ENCODE measurements at places on chromosomes 6 and 20.
A peak's percentile ranks its signal among the peaks of the same experiment; 100 is the strongest.

DNA sequence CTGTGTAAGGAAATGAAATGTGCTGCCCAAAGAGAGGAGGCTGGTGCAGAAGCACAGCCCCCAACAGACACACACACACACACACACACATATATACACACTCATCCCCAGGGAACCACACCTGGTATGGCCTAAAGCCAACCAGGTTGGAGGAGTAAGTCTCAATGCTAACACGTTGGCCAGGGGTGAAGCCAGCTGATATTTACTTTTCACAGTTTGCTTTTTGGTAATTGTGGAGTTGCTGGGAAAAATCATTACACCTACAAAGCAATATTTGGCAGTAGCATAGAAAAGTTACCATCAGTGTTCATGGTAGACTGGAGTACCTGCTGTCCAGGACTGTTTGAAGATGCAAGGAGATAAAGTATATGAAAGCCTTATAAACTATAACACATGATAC is 50.3 kb upstream of the NAA20 start:
- no peak for DNase-seq

DNA sequence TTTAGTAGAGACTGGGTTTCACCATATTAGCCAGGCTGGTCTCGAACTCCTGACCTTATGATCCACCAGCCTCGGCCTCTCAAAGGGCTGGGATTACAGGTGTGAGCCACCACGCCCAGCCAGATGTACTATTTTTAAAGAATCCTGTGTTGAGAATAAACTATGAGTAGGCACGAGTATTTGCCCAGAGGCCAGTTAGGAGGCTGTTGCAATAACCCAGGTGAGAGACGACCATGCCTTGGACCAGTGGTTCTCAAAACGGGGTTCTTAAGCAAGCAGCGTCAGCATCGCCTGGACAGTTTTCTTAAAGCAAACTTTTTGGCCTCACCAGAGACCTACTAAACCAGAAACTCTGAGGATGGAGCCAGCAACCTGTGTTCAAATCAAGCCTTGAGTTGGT is 258.8 kb downstream of the ZNF217 start:
- no peak for DNase-seq

- DNase-seq, result peak; percentile 41
These were observed 10.7 kb downstream of the TULP4 start for GRCh38 chr6:158322724-158323560.

- DNase-seq, result peak; percentile 27
These were observed 38.7 kb downstream of the TRAF3IP2 start for GRCh38 chr6:111566873-111567517.

DNA sequence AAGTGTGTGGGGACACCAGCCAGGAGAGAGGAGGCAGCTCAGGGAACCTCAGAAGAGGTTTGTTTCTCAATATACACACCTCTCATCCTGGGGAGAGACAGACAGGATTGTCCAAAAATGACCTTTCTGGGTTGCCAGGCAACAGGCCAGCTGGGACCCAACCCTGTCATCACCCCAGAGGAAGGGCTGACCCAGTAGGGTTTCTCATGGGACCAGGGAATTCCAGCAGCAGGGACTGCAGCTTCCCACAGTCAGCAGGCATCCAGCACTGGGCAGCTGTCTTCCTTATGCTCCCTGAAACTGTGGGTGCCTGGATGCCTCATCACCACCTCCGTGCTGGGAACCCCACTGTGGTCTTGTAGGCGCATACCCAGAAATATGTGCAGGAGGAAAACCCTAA is 1.3 kb downstream of the C20orf202 start:
- no peak for DNase-seq

- peak; percentile 46 for DNase-seq
These were observed 131.3 kb upstream of the GMDS start for GRCh38 chr6:2376429-2377355.

GRCh38 chr6:12968290-12968689 is 251.7 kb downstream of the PHACTR1 start:
- no peak for DNase-seq

GRCh38 chr6:27870291-27870870 is 41.8 kb downstream of the OR2B2 start:
- DNase-seq, result no peak

GRCh38 chr6:154792761-154793160 is 59.5 kb downstream of the SCAF8 start:
- DNase-seq, result peak; percentile 3

DNA sequence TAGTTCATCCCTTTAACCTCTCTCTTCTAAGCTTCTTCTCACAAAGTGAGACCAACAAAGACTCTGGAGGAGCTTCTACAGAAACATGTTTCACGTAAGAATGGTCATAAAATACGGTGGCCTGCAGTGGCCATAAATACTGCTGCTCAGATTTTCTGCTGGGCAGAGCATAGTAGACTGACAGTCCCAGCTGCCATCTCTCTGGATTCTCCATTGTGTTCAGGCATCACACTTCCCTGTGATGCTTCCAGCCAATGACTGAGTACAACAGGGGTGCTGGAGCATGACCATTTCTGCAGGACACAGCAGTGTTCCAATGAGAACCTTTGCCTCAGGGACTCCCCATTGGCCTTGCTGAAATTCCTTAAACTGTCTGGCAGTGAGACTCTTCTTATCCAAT is 392.6 kb downstream of the MMUT start:
- no peak for DNase-seq

DNA sequence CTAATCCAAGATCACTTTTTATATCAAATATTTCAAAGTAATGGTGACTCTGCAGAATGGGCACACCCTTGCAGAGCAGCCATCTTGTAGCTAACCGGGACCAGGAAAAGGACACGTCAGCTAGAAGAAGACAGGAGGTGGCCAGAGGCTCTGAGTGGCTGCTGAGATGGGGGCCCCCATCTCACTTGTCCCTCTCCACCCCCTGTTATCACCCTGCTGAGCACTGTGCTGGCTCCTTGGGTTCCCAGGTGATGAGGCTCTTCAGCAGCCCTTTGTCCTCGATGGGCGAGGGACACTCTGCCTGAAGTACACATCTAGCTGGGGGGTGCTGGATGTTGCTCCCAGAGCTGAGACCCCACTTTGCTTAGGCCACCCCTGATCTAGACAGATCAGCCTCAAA is 126.3 kb downstream of the UST start:
- no peak for DNase-seq

DNA sequence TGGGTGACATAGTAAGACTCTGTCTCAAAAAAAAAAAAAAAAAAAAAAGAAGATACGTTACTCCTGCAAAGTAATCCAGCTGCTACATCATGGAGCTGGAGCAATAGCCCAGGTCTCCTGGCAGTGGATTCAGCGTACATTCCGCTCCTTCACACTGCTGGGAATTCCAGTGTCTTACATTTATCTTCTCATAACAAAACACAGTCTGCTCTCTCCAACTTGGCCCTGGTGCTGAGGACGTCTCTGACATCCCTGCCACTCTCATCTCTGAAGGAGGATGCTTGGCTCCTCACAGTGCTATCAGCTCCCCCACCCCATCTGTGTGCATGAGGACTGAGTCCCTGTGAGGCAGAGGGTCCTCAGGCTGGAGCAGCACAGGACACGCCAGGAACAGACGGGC is 529.8 kb downstream of the CD83 start:
- no peak for DNase-seq

- no peak for DNase-seq
These were observed 21.6 kb downstream of the LY86 start for GRCh38 chr6:6610031-6610591.

DNA sequence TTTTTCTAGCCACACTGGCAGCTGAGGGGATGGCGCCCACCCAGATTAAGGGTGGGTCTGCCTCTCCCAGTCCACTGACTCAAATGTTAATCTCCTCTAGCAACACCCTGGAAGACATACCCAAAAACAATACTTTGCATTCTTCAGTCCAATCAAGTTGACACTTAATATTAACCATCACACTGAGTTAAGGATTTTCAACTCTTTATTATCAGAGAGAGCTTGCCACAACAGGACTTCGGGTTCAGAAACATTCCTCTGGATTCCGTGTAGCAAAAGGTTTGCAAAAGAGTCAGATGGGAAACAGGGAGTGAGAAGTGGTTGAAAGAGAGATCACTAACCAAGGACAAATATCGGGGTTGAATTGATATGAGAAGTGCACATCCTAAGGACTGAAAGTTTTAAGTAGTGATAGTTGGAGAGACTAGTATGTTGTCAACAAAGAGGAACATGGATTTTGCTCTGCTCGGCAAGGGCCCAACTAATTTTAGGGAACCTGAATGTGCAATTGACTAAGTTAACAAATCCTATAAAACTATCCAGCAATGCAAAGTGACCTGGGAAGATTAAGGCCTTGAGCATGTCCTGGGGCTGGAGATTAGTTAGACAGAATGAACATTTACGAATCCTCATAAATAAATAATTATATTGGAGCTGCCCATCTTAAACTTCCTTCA is 137.0 kb upstream of the TENT5A start:
- DNase-seq, result no peak

DNA sequence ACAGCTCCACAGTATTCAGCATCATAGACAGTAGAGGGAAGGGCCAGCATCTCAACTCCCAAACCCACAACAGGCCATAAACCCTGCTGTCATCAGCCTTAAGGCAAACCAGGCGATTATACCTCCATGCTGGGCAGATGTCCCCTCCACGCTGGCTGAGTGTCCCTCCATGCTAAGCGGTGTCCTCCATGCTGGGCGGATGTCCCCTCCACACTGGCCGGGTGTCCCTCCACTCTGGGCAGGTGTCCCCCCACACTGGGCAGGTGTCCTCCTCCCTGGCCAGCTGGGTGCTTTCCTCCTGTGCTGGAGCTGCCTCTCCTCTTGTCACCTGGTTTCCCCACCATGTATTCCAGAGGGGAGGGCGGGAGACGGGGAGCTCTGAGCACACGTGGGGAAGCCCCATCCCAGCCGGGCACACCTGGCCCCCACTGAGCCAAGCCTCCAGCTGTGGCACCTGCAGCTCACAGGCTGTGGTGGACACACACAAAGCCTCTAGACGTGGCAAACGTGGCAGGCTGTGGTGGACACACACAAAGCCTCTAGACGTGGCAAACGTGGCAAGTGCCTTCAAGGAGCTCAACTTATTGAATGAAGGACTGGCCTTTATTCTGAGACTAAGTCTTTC is 197.1 kb downstream of the TAF4 start:
- DNase-seq, result no peak

DNA sequence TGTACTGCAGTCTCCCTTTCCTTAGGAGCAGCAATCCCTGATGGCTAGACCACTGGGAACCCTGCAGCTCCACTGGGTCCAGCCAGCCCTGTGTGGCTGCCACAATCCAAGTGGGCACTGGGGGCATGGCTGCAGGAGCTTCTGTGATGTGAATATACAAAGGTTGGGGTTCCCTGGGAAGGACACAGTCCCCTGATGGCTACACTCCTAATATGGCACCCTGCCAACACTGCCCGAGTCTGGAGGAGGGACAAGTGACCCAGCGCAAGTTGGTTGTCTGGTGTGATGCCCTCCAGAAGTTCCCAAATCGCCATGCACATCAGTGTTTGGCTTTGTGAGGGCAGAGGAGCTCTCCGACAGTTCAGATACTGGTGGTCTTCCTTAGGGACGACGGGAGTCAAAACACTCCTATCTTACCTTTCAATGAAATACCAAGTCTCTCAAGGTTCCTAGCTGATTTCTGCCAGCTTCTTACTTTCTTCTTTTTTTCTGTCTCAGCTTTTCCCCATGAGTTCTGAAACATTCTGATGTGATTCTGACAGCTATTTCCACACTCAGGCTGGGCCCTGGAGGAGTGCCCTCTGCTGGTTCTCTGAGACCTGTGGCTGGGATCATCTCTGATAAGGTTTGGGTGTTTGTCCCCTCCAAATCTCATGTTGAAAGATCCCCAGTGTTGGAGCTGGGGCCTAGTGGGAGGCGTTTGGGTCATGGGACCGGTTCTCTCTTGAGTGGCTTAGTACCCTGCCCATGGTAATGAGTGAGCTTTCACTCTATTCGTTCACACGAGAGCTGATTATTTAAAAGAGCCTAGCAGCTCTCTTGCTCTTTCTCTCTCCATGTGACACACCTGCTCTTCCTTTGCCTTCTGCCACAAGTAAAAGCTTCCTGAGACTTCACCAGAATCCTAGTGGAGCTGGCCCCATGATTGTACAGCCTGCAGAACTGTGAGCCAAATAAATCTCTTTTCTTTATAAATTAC is 15.5 kb upstream of the ZFP57 start:
- no peak for DNase-seq

DNA sequence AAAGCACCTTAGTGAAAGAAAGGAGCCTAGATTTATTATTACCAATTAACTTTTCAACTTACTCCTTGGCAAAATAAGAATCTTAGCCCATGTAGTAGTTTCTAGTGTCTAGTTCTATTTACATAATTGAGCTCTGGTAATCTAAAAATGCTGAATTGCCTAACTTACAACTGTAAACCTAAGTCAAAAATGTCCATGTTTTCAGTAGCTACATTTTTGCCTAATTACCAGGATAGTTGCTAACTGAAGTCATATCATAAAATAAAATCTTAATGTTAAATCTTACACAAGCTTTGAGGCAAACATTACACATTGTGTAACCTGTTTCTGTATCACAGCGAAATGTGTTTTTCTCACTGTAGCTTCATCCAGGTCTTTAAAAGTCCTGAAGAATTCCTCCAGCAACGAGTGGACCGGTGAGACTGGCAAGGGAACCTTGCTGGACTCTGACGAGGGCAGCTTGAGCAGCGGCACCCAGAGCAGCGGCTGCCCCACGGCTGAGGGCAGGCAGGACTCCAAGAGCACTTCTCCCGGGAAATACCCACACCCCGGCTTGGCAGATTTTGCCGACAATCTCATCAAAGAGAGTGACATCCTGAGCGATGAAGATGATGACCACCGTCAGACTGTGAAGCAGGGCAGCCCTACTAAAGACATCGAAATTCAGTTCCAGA is 7.6 kb upstream of the CLDN20 start:
- DNase-seq, result no peak

DNA sequence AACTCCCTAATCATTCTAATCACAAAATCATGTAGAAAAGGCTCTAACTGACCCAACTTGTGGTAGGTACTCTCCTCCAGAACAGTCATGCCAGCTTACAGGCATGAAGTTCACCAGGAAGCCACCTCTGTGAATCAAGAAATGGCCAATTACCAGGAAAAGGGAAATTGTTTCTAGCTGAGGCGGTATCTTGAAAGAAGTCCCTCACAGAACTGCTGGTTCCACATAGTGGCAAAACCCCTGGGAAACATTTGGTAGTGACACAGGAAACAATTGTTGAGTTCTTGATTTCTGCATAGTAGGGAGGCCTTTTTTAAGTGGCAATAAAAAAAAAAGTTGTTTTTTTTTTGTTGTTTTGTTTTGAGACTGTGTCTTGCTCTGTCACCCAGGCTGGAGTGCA is 3.4 kb upstream of the ZHX3 start:
- DNase-seq, result no peak

DNA sequence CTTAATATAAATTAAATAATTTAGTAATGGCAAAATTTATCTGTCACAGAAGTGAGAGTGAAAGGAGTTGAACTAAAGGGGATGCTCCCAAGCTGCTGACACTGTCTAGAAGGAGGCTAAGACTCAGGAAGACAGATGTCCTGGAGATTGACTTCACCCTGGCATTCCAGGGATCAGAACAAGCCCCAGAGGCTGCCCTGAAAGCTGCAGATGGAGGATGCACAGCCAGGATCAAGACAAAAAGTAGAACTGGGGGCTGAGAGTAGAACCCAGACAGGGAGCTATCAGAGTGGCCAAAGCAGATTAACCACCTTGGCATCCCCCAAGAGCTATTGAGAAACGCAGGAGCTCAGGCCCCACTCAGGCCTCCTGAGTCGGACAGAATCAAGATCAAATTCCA is 189.2 kb upstream of the PLCB4 start:
- no peak for DNase-seq

- peak; percentile 98 for DNase-seq
These were observed 212.1 kb upstream of the MARCKS start for GRCh38 chr6:113644861-113645575.

Data from fibroblast of skin of scalp (primary cell).